ENCODE measurements at places on chromosomes 2 and 18.

GRCh38 chr2:139469985-139470384, 689.8 kb upstream of the NXPH2 start:
- no peak for DNase-seq

- no peak for DNase-seq
Measured at GRCh38 chr2:905091-905832, 45.4 kb upstream of the SNTG2 start.

- DNase-seq, result no peak
Measured at GRCh38 chr2:36079793-36080192, 275.8 kb upstream of the CRIM1 start.

- no peak for DNase-seq
Measured at GRCh38 chr18:26091047-26091630, 726 bp upstream of the SS18 start.

DNA sequence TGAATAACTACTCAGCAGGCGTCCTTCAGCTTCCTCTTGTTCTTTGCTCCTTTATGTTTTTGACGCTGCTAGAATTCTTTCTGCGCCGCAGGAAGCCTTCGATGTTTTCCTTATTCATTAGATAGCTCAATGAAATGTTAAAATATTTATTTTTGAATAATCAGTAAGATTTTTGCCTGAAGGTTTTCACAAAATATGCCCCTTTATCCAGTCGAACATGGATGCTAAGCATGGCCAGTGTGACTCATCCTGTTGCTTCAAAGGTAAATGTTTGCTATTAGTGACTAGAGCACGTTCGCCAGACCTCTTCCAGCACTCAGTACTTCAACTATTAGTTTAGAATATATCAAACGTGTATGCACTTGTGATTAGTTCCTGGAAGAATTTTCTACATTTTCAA, 7.6 kb upstream of the MEIS1 start:
- no peak for DNase-seq

DNA sequence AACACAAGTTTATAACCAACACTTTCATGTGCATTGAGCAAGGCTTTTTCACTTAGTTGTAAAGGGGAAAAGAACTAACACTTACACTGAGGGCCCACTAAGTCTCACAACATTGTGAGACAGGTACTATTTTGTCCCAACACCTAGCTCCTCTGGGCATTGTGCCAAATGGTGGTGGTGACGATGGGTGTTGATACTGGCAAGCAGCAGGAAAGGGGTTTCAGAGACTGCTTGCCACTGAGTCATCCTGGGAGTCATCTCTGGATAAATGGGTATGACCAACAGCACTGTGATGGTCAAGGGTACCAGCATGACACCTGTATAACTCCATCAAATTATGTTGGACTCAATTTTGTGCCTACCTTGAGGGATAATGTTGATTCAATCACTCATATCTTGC, 138.8 kb upstream of the ITGA6 start:
- no peak for DNase-seq

GRCh38 chr2:128967646-128968045, 649.0 kb upstream of the HS6ST1 start:
- DNase-seq, result no peak

GRCh38 chr2:134852518-134852917, 14.1 kb downstream of the ACMSD start:
- DNase-seq, result no peak

DNA sequence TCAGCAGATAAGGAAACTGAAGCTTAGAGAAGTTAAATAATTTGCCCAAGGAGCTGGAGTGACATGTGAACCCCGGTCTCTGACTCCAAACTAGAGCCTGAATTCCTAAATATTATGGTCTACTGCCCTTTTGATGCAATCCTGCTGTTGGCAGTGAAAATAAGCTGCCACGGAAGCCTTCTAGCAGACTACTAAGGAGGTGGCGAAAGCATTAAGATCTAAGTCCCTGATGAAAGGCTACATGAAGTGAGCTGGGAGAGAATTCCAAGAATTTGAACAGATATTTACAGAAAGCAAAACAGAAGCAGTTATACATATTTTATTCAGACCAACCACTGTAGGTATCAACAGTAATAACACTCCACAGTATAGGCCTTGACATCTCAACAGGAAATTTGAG, 28.1 kb downstream of the TRMT61B start:
- no peak for DNase-seq

DNA sequence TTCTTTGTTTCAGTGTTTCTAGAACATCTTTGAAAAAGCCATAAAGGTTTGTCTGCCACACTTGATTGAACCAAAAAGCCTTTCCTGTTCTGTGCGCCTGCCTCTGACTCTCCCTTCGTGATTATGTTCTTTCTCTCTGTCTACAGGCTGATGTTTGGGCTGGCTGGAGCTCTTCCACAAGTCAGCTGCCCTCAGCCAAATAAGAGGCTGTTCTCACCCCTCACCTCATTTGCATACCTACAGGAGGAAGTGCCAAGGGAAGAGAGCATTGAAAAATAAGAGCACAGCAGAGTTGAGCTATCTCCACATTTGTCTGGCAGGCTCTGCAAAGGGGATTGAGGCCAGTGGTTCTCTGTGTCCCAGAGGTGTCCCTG, 15.8 kb downstream of the INPP5D start:
- DNase-seq, result no peak

- DNase-seq, result no peak
Measured at GRCh38 chr18:79139206-79139605, 70.0 kb downstream of the ATP9B start.

- DNase-seq, result no peak
Measured at GRCh38 chr2:71555798-71556454, 102.6 kb downstream of the DYSF start.

DNA sequence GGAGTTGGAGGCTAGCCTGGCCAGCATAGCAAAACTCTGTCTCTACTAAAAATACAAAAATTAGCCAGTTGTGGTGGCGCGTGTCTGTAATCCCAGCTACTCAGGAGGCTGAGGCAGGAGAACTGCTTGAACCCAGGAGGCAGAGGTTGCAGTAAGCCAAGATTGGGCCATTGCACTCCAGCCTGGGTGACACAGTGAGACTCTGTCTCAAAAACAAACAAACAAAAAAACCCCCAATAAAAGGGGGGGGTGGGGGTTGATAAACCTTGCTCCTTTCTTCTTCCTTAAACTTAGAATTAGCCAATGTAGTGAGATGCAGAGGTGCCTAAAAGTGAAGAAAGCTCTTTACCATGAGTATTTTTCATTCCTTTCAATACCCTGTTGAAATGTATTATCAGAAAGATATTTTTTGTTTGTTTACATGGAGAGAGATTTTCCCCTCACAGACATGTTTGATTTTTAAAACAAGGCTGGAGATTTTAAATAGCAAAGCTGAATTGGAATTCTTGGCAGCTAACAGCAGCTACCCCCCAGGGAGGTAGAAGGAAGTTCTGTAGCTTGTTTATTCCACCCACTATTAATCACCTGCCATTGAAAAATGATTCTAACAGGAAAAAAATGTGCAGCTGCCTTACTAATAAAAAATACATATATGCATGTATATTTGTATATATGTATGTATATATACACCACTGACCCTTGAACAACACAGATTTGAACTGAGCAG, 48.6 kb downstream of the GYPC start:
- no peak for DNase-seq

DNA sequence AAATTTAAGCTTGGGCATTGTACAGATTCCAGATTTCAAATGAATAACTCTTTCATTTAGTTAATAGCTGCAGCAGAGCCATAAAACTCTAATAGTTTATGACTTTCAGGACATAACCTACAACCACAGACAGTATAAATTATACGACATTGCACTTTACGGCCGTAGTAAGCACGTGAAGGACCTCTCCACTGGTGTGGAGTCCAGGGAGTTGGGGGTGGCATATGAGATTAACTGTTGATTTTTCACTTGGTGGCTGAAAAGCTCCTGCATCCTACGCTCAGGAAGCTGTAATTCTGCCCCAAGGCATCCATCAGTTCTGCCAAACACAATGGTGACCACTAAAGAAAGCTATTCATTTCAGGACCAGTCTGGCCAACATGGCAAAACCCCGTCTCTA, 376.2 kb downstream of the SOX11 start:
- DNase-seq, result no peak

- no peak for DNase-seq
Measured at GRCh38 chr2:7405861-7406715, 488.9 kb downstream of the RNF144A start.

GRCh38 chr2:156562124-156562523, 125.9 kb downstream of the GPD2 start:
- DNase-seq, result no peak

GRCh38 chr2:40034198-40034597, 255.1 kb upstream of the THUMPD2 start:
- no peak for DNase-seq

DNA sequence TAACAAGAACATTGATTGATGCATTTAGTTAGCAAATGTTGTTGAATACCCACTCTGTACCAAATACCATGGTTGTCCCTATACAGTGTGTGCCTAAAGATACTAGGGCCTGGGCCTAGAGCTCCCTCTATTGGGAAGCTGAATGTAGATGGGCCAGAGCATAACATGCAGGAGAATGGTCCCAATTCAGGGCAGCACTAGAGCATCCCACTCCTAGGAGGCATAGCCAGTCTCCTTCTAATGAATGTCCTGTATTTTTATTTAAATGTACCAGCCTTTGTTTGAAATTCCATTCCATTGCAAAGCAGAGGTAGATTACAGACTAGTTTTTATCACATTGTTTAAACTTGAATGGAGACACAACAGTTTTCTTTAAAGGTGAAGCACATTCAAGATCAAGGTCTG, 90.6 kb downstream of the FEZ2 start:
- no peak for DNase-seq

- DNase-seq, result no peak
Measured at GRCh38 chr18:57853864-57854263, 50.7 kb upstream of the ATP8B1 start.

- peak; percentile 13 for DNase-seq
Measured at GRCh38 chr2:177983183-177983788, 89.3 kb downstream of the PDE11A start.

- no peak for DNase-seq
Measured at GRCh38 chr18:10669441-10670100, 143.7 kb downstream of the NAPG start.
